ENCODE measurements at places on chromosomes 3 and 15. TPM values are rescaled to one million over a fixed set of nuclear protein-coding genes. Genes with fewer than 3 reads are reported as not detected.

GP9 gene
- total RNA-seq, result not detected

IL20RB gene
- total RNA-seq, result 1.6 TPM

DNA sequence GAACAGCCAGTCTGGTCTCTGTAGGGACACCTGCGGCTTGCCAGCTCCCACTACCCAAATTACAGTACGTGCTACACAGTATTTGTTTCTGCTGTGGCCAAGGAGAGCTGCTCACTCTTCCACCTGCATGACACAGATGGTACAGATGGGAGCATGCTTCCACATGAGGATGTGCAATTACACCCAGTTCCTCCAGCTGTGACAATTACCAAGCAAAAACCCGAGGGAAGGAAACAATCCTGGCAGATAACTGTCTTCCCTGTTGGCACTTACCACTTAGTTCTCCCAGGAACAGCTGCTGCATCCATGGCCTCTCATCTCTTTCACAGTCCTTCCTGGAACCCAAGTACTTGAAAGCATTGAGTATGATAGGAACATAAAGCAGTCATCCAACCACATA lies 34.4 kb downstream of the DET1 start:
- H3K36me3 ChIP-seq, result peaks cover 5% of the 10 kb centered on the region
- H3K4me1 ChIP-seq, result no peaks in the 10 kb centered on the region
- DNase-seq, result no peak
- H3K4me3 ChIP-seq, result no peak overlapping the region
- H3K27ac ChIP-seq, result no peak overlapping the region

- peaks cover 15% of the 10 kb centered on the region for H3K36me3 ChIP-seq
- no peak overlapping the region for H3K4me3 ChIP-seq
- H3K4me1 ChIP-seq, result peaks cover 30% of the 10 kb centered on the region
- no peaks in the 10 kb centered on the region for H3K27me3 ChIP-seq
- no peak for DNase-seq
Measured at GRCh38 chr3:121736112-121736511, 13.4 kb downstream of the GOLGB1 start.

- peak overlapping the region; percentile 37 for H3K27ac ChIP-seq
- H3K4me3 ChIP-seq, result no peak overlapping the region
- H3K4me1 ChIP-seq, result peaks cover 45% of the 10 kb centered on the region
- H3K27me3 ChIP-seq, result no peaks in the 10 kb centered on the region
Measured at GRCh38 chr3:39288300-39288808, 8.5 kb upstream of the CX3CR1 start.

Measured in activated CD4-positive, alpha-beta T cell treated with anti-CD3 and anti-CD28 coated beads, Interleukin-2, amount 10 ng/mL, durations not matched to agents 7 days and 5 days (primary cell).